ENCODE measurements at places on chromosomes 2 and 18. TPM values are rescaled to one million over a fixed set of nuclear protein-coding genes. Genes with fewer than 3 reads are reported as not detected.

STARD6 gene
- total RNA-seq: not detected

DNA sequence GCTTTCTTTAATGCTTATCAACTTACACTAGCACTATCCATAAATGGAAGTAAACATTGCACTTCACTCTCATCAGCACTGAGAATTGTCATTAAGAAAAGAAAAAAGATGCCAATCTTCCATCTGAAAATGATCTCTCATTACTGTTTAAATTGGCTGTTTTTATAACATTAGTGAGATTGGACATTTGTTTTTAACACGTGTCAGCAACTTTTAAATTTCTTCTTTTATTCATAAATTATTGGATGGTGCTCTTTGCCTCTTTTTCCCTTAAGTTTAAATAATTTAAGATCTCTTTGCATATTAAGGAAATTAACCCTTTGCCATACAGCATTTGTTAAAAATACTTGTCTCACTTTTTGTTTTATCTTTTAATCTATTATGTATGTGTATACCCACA lies 146.5 kb upstream of the CHST9 start:
- no peak for DNase-seq

GRCh38 chr2:23745726-23746105 lies 181.2 kb downstream of the ATAD2B start:
- peak; percentile 59 for DNase-seq

- peak; percentile 81 for DNase-seq
These were observed 977.3 kb upstream of the CDH2 start for GRCh38 chr18:29154196-29154757.

DNA sequence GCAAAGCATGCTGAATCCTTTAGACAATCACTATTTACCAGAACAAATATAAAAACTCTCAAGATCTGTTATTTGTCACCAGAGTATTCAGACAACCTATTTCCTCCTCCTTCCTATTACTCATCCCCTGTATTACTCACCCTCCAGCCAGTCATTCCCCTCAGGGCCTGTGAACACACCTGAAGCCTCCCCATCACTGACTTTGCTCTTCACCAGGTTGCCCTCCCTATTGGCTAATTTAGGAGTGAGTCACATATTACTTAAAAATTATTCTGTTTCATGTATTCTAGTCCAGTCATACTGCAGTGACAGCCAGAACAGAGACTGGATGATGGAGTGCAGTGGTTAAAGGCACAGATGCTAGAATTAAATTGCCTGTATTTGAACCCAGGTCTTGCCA lies 3.7 kb upstream of the ATG16L1 start:
- peak; percentile 100 for DNase-seq

HRH4 gene
- 0.13 TPM for total RNA-seq

DNA sequence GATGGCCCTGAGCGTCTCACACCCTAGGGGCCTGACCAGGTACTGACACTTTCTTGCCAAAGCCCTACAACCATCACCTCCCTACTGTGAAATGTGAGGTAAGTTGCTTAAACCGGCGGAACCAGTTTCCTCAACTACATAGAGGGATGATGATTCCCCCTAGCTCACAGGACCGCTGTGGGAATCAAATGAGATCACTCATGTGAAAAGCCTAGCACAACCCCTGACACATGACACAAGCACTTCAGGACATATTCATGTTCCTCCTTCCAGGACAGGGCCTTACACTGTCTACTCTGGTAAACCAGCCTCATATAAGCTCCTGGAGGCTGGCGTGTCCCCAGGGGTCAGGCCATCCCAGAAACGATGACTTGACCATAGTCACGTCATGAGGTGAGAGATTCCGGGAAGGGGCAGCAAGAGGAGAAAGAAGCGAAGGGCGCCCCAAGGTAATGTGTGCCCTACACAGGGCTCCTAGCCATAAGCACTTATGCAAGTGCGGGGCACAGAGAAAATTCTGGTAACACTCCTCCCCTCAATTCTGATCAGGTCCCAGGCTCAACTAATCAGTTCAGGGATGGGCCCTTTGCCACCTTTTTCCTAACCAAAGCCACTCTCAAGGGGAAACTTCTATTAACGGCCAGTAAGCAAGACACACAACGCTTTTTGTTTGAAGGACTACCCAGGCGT lies 49.5 kb downstream of the C2orf42 start:
- DNase-seq: peak; percentile 100

GRCh38 chr2:233227346-233227978 lies 24.0 kb upstream of the ATG16L1 start:
- no peak for DNase-seq

DNA sequence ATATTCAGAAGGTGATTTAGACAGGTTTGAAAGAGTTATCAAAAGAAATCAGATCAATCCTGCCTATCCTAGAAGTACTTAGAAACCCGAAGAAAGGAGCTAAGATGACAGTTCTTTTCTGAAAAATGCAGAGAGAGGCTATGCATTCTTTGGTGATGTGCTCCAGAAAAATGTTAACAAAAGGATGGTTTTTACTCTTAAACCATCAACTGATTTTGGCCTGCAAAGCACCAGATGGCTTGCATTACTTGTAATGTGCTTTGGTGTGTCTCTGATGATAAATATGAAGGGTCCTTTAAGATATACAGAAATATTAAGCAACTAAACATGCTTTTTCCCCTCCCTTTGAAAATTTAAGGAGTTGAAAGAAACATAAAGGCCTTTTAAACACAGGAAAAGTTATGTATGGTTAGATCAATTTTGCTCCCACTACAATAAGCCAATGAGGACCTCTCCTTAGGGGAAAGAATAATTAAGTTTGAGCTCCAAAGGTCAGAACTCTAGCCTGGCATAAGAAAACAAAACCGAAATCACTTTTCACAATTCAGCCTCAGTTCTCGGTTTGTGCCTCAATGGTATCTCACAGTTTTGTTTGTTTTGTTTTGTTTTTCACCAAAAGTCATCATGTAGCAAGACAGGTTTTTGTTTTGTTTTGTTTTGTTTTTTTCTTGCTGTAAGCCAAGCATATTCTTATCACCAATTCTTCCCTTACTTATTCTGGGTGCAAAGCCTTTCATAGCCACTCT lies 302.4 kb upstream of the NT5C1B start:
- no peak for DNase-seq

GRCh38 chr2:236568068-236568921 lies 1.3 kb upstream of the ACKR3 start:
- DNase-seq: peak; percentile 29

DNA sequence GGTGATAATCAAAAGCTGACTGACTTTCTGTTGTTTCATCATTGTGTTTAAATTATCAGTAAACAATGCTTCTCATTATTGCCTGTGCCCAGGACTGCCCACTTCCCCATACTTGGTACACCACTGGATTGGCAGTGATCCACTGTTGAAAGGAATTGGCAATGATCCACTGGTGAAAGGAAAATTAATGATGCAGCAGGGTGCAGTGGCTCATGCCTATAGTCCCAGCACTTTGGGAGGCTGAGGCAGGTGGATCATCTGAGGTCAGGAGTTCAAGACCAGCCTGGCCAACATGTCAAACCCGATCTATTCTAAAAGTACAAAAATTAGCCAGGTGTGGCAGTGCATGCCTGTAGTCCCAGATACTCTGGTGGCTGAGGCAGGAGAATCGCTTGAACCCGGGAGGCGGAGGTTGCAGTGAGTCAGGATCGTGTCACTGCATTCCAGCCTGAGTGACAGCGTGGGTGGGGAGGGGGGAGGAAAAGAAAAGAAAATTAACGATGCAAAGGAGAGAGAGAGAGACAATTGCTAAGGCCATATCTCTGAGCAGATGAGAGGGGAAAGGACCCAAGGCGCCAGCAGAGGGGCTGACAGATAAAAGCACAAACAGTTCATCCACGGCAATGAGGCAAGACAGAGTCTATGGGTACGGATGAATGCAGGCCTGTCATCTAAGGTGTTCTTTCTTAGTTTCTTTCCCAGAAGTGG lies 10.2 kb upstream of the GTF2A1L start:
- peak; percentile 27 for DNase-seq

DNA sequence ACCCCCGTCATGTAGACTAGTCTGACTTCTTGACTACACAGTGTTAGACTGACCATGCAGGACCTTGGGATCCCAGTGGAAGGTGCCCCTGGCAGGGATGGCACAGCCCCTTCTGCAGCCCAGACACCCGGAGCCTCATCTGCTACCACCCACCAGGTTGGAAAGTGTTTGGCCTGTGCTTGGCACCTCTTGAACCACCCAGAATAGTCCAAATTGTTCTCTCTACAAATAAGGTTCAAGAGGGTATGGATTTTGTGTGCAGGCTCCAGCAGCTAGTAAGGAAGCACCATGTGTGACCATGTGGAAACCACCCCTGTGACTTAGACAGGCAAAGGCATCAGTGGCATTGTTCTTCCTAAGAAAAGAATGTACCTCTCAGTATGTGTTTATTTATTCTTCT lies 18.4 kb downstream of the L3MBTL4 start:
- no peak for DNase-seq

FOXD4L1 gene
- total RNA-seq: 0.13 TPM

DNA sequence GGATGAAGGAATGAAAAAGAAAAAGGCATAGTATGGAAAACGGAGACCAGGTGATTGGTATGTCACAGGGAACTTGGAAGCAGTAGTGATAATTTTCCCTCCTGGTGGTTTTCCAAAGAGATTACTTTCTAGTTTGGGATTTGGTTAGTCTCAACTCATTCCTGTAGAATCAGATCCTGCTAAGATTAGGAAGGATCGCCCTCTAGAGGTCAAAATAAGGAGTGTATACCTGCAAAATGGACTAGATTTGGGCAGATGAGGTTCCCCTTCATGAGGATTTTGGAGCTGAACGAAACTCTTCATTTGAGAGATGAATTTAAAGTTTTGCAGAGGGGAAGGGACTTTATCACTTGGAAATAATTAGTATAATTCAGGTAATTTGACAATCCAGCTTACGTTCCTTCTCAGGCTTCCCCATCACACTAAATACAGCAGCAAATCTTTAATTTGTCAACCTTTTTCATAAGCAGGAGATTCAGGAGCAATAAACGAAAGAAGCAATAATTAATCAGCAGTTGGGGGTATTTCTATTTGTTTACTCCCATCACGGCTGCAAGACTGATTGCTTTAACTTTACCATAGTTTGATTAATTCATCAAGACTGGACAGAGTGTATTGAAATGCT lies 65.2 kb downstream of the CCDC195 start:
- peak; percentile 62 for DNase-seq

DNA sequence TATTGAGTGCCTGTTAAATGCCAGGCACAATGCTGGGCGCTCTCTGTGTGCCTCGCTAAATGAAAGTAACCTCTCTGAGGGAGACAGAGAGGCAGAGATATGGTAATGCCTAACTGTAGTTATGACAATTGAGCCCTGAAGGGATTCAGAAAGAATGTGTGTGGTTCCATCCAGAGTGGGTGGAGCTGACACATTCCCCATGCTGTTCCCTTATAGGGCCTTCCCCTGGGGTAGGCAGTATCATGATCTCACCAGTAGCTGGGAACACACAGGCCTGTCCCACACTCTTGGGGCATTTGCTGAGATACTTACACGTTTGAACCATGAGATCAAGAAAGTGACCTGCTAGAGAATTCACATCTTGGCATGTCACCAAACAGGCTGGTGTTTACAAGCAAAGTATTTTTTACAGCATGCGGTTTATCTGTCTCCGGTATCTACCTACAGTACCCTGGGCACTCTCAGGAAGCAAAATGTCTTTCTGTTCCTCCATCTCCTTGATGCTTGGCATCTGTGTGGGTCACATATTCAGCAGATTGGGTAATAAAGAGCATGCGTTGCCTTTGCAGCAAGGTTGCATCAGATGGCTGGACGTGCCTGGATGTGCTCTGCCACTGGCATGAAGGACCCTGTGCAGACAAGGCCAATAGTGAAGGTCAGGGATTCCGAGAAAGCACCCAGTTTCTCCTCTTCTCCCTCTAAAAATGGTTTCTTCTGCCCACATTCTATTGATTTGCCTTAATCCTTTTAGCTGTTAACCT lies 9.4 kb downstream of the CTIF start:
- DNase-seq: peak; percentile 92

DYSF gene
- under 0.01 TPM for total RNA-seq

GRCh38 chr2:106646605-106647004 lies 159.4 kb downstream of the CD8B2 start:
- no peak for DNase-seq

DYNC2LI1 gene
- total RNA-seq: 8.2 TPM

DNA sequence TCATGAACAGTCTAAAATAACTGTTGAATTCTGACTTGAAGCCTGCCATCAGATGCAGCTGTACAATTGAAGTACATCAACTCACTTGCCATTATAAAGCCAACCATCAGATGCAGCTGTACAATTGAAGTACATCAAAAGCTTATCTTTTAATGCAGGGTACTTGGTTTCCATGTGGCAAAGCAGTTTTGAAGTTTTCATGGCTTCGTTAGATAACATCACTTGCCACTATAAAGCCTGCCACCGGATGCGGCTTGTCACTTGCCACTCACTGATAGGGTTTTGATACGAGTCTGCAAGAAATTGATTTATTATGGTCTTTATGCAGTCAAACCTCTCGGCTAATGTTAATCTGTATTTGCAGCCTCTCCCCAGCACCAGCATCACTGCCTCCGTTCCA lies 1605.8 kb downstream of the SUCLG1 start:
- no peak for DNase-seq

DNA sequence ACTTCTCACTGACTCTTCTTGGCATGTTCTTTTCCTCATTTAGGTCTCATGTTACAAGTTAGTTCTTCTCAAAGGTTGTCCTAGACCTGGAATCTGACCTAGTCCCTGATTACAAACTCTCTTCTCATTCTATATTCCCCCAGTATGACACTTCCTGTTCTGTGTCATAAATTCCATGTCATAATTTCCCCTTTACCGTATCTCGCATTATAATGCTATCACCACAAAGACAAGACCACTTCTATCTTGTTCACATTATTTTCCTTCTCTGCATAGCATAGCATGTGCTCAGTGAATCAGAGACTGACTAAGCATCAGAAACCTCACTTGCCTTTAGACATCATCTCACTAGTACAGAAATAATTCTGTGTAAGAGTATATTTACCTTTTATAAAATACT lies 63.6 kb upstream of the CAVIN2 start:
- DNase-seq: peak; percentile 86

ARHGAP25 gene
- total RNA-seq: 0.77 TPM

GRCh38 chr18:22983175-22983574 lies 50.0 kb downstream of the RBBP8 start:
- peak; percentile 52 for DNase-seq

C2orf80 gene
- not detected for total RNA-seq

- DNase-seq: no peak
These were observed 58.8 kb downstream of the ACKR3 start for GRCh38 chr2:236628256-236628901.

- DNase-seq: no peak
These were observed 292.9 kb downstream of the STK39 start for GRCh38 chr2:167954495-167954894.

- no peak for DNase-seq
These were observed 55.0 kb downstream of the NDUFA10 start for GRCh38 chr2:239970004-239970623.

DNA sequence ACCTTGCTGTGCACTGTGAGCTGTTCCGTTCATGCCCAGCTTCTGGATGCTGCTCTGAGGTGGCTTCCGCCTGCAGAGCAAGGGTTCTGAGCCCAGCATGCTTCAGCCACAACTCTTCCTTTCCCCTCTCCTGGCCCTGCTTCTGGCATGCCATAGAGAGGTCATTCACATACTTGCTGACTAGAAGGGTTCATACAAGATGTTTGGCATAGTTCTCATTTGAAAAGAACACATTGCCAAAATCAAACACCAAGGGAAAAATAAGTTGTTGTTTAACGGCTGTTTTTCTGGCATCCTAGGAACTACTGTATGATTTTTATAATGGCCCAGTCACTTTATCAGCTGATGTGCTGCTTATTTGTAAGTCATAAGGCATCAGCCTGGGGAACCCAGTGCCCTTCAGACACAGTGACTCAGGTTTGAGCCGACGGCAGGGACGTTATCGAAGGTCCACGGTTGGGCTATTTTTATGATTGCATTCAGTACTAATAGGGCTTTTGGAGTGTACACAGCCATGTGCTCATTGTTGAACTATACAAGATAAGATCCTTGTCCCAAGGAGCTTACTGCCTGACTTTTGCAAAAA lies 53.9 kb upstream of the CTAGE1 start:
- no peak for DNase-seq

SERPINB3 gene
- total RNA-seq: 22.4 TPM

Measured in bronchial epithelial cell (primary cell).